ENCODE measurements at places on chromosomes 16 and 17.
A peak's percentile ranks its signal among the peaks of the same experiment; 100 is the strongest.

- peak; percentile 94 for DNase-seq
Observed at GRCh38 chr17:82838386-82839063, 1.3 kb downstream of the ZNF750 start.

GRCh38 chr17:7056386-7056785 is 12.5 kb upstream of the SLC16A11 start:
- DNase-seq, result no peak

DNA sequence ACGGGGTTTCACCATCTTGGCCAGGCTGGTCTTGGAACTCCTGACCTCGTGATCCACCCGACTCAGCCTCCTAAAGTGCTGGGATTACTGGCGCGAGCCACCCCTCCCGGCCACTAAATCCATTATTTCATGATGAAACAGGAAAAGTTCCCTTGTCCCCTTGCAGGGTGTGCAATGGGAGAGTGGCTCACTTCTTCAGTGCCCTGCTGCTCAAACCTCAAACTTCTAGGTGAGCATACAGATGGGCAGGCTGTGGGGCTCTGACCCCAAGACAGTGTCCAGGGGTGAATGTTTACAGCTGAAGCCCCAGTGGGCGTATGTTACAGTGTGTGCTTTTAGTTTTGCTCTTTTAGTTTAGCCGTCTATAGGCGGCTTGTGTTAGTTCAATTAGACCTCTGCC is 34.7 kb downstream of the GJC1 start:
- DNase-seq, result no peak

GRCh38 chr16:66289051-66289680 is 77.3 kb upstream of the CDH5 start:
- no peak for DNase-seq

DNA sequence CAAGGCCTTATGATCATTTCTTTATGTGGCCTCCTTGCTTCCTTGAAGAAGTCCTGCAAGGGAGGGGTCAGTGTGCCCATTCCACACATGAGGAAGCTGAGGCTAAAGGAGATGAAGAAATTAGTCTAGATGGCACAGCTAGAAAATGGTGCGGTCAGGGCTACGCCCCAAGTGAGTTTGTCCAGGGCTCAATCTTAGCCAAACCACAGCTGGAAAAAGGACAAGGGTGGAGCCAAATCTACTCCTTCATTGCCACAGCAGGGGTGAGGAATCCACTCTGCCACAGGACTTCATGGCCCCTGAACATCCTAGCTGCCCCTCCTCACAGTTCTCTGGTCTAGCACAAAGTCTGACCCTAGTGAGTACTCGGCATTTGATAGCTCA is 16.2 kb downstream of the BEAN1 start:
- no peak for DNase-seq

GRCh38 chr16:21083729-21084268 is 66.8 kb downstream of the DNAH3 start:
- DNase-seq, result peak; percentile 79

DNA sequence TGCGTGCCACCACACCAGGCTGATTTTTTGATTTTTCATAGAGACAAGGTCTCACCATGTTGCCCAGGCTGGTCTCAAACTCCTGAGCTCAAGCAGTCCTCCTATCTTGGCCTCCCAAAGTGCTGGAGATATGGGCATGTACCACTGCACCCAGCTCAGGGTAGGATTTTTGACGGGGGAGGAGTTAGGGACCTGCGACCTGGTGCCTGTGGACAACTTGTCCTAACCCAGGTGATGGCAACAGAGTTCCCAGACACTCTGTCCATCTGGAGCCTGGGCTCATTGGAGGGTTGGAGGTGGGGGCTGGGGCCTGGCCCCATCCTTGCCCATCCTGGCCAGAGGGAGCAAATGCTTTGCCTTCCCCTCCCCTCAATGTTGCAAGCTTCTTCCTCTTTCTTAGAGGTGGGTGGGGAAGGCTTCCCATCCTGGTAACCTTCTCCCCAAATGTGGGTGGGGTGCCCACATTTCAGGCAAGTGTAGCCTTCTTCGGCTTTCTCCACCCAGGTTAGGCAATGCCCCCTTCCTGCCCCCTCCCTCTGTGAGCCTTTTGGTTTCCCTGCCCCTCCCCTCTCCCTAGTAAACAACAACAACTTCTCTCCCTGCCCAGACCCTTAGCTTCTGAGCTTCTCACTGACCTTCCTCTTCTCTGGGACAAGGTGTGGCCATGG is 24.9 kb downstream of the RARA start:
- DNase-seq, result peak; percentile 91

DNA sequence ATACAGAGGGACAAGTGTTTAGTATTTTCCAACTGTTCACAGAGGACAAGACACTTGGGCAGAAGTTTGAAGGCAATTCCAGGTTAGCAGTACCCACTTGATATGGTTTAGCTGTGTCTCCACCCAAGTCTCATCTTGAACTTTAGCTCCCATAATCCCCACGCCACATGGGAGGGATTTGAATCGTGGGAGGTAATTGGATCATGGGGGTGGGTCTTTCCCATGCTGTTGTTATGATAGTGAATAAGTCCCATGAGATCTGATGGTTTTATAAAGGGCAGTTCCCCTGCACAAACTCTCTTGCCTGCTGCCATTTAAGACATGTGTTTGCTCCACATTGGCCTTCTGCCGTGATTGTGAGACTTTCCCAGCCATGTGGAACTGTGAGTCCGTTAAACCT is 668.9 kb downstream of the MAF start:
- no peak for DNase-seq

DNA sequence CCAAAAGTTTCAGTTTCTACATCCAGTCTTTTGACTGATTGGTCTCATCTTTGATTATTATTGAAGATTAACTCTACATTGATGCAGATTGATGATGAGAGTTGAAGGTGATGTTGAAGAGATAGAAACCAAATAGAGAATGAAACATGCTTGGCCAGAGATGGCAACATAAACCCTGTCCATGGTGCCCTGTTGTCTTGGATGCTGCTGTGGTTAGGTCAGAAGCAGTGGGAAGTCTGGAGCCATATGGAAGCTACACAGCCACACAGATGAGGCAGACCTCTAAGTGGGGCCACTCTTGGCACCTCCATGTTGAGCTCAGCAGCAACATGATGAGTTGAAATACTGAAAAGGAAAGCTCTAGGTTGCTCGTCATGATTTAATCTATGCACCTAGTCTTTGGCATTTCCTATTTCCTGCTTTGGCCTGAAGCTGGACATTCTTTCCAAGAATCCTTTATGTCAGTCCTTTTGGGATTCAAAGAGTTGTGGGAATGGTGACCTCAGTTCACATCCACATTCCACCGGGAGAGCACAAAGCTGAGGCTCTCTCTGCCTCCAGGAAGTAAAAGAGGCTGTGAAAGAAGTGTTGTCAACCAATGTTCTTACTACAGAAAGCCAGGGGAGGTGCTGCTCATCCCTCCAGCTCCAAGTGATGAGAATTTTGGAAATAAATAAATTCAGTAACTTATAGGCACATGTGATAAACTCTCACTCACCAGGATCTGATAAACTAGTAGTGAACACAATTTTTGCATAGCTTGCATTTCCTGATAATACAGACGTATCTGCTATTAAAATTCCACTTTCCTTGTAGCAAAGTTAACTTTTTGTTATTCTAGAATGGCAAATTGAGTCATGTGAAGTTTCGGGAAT is 127.7 kb upstream of the MAF start:
- DNase-seq, result no peak

DNA sequence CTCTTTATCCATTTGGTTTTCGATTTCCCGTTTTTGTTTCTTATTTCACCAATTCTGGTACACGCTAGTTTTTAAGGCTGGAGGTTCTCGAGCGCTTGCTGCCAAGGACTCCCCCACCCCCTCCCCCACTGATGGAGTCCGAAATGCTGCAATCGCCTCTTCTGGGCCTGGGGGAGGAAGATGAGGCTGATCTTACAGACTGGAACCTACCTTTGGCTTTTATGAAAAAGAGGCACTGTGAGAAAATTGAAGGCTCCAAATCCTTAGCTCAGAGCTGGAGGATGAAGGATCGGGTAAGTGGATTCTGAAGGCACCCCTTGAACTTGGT is 825 bp downstream of the RPTOR start:
- DNase-seq, result no peak

DNA sequence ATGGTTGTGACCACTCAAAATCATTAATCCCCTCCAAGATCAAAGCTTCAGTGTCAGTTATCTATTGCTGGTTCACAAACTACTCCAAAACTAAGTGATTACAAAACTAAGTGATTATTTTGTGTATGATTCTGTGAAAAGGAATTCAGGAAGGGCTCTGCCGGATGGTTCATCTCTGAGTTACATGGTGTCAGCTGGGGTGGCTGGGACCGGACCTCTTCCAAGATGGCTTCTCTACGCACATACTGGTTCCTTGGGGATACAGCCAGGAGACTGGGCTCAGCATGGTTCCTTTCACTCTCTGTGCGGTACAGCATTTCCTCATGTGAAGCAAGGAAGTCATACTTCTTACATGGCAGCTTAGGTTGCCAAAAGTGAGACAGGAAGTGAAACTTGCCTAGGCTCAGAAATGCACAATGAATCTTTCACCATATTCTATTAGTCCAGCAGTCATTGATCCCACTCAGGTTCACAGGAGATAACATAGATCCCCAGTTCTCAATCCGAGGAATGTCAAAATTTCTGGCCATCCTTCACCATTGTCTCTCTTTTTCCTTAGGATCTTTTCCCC is 97.9 kb upstream of the IRX6 start:
- DNase-seq, result peak; percentile 13

DNA sequence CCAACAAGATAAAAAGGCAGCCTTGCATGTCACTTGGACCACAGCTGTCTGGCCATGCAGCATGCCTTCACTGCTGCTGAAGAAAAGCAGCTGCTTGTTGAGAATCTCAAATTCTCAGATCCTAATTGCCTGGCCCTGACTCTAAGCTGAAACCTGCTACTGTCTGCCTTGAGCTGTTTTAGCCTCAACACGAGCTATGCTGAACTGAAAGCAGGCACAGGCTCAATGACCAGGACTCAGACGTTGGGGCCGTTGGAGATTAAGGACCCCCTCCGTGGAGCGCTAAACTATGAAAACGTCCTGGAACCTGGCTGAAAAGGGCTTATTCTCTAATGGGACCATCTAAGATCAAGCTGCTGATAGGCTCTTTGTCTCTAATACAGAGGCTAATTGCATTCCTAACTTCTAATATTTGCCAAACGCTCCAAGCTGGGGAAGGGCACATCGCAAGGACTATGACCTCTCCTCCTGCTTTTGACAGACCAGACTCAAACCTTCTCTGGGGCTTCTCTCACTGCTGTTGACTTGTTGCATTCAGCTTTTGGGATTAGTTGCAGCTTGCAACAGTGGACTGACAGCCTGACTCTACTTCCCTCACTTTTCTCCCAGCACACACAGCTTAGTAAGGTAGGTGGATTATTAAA is 4.6 kb upstream of the PLK1 start:
- no peak for DNase-seq

DNA sequence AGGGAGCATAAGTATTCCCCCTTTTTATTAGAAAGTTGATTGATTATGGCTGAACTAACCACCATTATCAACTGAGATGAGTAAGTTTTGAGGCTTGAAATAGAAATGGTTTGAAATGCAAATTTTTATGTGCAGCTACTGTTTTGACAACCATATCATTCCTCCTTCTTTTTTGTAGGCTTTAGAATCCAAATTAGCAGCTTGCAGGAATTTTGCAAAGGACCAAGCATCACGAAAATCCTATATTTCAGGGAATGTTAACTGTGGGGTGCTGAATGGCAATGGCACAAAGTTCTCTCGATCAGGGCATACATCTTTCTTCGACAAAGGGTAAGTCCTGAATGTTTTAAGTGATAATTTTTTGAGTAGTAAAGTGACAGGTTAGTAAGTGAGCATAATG is 24.1 kb downstream of the NDEL1 start:
- no peak for DNase-seq

GRCh38 chr17:62052765-62053338 is 12.2 kb downstream of the MED13 start:
- no peak for DNase-seq

DNA sequence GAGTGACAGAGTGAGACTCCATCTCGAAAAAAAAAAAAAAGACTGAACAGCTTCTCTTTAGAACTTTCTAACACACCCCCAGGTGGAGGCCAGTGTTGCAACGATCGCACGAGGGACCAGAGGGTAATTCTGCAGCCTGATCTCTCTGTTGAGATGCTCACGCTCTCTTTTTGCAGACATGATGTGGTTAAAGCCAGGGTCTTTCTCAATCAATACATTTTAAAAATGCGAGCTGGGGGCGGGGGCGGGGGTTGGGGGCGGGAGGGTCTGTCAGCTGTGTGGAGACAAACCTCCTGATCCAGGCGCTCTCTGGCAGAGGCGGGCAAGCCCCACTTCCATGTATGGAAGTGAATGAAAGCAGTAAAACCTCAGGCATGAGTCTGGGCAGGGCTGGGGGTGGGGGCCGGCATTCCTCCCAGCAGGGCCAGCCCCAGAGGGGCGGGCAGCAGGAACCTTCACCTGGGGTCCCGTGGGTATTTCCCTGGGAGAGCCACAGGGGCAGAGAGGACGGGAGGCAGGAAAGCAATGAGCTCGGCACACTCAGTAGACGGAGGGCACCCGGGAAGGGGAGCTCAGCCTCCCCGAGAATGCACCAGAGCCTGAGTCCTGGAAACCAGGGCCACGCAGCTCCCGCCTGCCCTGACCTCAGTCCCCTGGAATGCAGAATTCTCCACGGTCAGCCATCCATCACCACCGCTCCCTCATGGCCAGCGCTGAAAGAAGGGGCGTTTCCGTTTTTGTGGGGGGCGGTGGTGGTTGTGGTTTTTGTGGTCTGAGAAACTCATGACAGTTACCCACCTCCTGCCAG is 28.0 kb downstream of the NXN start:
- DNase-seq, result no peak
